Foreskin fibroblast (primary cell): ENCODE measurements at places on chromosomes 6 and 20.

GRCh38 chr6:35955970-35956369 is 35.1 kb upstream of the SRPK1 start:
- no peak for DNase-seq

GRCh38 chr20:13442986-13443385 is 195.7 kb downstream of the TASP1 start:
- DNase-seq: no peak

- no peak for DNase-seq
Measured at GRCh38 chr20:22226849-22227700, 357.3 kb downstream of the FOXA2 start.

DNA sequence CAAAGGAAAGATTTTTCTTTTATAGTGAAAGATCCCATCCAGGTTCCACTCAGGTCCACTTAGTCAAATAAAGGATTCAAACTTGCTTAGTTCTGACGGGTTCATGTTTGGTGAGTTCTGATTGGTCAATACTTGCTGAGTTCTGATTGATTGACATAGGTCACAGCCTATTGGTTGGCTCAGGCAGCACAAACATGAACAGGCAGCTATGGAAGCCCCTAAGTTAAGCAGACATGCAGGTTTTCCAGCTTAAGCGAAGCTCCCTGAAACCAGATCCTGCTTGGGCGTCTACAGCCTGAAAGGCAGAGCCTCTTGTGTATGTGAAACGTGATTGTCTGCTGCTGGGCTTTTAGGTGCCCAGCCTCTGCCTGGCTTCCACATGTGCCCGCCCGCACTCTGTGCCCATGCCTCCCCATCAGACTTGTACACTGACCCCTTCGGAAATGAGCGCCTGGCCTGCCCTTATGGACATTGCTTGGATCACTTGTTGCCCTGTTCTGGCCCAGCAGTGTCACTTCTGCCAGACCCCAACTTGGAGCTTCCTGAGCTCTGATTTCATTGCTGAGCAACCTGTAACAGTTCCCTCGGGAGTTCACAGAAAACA is 45.4 kb upstream of the ECI2 start:
- peak; percentile 26 for DNase-seq

DNA sequence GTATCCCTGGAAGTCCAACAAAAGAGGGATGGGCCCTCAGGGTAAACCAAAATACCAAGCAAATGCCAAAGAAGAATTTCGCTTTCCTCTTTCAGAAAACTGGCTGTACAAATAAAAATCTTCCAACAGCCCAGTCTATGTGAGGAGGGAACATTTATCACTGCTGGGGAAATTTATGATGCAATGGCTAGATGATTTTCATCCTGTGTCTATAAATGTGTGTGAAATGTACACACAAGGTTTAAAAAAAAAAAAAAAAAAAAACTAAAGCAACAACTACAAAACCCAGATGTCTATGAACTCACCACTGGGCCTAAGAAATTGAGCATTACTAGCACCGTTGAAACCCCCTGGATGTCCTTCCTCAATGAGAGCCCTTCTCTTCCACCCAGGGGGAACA is 68.7 kb upstream of the SLC4A11 start:
- DNase-seq: no peak

DNA sequence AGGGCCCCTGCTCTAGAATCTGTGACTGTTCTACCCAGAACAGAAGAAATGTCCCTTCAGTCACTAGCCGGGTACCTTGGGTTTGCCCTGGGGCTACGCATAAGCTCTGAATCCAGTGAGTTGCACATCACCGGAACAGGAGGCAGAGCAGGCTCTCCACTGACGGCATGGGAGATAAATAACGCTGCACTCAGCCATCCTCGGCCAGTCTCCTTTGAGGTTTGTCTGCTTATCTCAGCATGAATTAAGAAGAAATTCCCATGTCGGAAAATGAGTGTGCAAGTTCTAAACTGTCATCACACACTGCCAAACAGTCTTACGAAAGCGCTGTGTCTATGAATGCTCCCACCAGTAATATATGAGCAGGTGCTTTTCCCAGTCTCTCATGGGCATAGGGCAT is 90.8 kb downstream of the FAM50B start:
- DNase-seq: no peak

DNA sequence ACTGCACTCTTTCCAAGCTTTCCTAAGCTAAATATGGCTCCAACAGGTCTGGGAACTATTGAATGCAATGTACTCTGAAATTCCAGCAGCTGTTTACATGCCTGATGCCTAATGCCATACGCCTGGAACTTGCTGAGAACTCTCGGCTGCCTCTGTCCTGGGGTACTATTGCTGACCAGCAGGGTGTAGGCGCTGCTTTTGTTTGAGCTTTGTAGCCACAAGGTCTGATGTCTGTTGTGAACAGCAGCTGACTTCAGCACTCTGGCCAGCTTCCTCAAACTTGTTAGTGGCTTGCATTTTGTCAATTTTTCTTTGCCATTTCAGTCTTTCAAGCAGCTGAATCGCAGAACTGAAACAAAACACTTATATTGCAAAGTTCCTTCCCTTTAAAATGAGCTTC is 26.7 kb downstream of the SAYSD1 start:
- DNase-seq: peak; percentile 54

GRCh38 chr6:87756858-87757257 is 54.8 kb upstream of the AKIRIN2 start:
- DNase-seq: peak; percentile 73

GRCh38 chr20:51480507-51481270 is 61.8 kb downstream of the NFATC2 start:
- no peak for DNase-seq

- no peak for DNase-seq
Measured at GRCh38 chr20:13510837-13511488, 127.8 kb downstream of the TASP1 start.

- peak; percentile 15 for DNase-seq
Measured at GRCh38 chr20:15155848-15156401, 818.5 kb upstream of the FLRT3 start.

DNA sequence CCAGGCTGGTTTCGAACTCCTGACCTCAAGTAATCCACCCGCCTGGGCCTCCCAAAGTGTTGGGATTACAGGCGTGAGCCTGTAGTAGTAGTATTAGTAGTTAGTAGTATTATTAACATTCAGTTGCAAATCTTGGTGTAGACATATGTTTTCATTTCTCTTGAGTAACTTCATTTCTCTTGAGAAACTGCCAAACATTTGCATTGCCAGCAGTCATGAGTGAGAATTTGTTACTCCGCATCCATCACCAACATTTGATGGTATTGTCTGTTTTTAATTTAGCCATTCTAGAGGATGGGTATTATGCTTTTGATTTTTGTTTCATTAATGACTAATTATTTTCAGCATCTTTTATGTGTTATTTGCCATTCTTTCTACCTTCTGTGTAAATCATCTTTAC is 1.5 kb upstream of the ERVFRD-1 start:
- peak; percentile 65 for DNase-seq
